Neural crest cell (in vitro differentiated cells): ENCODE measurements at places on chromosomes 7 and 10.

DNA sequence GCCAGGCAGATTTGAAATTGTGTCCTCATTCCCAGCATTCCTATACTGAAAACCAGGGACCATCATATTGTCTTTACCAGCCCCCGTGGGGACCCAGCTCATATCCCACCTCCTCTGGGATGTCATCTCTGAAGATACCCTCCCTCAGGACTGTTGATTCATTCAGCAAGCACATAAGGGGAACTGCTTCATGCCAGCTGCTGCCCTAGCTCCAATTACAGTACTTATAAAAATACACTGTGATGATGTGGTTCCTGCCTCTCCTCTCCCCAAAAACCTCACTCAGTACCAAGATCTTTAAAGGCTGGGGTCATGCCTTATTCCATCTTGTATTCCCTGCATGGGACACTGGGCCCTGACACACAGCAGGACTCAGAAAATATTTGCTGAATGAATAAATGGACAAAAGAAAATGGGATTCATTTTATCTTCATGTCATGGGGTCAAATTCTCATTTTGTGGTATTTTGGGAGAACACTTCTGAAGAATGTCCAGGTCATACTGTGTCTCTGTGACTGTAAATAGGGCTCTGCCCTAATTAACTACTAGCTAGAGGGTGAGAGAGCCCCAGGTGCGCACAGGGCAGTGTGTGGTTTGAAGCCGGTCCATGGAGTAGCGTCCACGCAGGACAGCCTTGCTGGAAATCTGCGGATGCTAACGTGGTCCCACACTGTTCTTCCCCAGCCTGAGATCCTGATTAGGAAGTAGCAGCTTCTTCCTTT lies 29.0 kb upstream of the DAGLB start:
- DNase-seq, result no peak

GRCh38 chr7:12866207-12866606 lies 178.8 kb downstream of the ARL4A start:
- DNase-seq, result no peak

GRCh38 chr7:155660059-155660757 lies 15.7 kb downstream of the RBM33 start:
- no peak for DNase-seq

DNA sequence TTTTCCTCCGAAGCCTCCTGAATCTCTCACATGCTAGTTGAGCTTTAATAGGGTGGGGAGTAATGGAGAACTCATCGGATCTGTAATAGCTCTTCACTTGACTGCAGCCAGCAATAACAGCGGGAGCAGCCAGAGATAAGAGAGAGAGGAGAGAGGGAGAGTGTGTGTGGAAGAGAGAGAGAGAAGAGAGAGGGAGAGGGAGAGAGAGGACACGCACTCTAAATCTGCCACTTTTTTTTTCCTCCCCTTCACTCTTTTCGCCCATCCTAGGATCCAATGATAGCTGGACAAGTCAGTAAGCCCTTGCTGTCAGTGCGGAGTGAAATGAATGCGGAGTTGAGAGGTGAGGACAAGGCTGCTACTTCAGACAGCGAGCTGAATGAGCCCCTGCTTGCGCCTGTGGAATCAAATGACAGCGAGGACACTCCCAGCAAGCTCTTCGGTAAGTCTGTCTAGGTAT lies 107.9 kb downstream of the POU6F2 start:
- no peak for DNase-seq

- DNase-seq, result no peak
These were observed 169.1 kb downstream of the RAPGEF5 start for GRCh38 chr7:22187691-22188348.

DNA sequence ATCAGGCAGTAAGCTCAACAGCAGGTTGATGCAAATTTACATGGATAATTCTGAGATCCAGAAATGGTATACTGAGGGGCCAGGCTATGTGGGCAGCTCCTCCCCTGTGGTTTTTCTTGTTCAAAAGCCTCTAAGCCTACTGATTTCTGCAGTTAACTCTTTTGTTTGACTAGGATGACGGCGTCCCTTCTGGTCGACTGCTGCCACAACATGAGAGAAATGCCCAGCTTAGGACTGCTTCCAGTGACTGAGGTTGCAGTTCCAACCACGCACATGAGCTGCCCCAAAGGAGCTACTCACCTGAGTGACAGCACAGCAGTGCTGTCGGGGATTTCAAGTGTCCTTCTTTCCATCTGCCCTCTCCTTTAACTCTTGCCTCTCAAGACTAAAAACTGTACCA lies 973.0 kb upstream of the GHITM start:
- DNase-seq, result peak; percentile 15

DNA sequence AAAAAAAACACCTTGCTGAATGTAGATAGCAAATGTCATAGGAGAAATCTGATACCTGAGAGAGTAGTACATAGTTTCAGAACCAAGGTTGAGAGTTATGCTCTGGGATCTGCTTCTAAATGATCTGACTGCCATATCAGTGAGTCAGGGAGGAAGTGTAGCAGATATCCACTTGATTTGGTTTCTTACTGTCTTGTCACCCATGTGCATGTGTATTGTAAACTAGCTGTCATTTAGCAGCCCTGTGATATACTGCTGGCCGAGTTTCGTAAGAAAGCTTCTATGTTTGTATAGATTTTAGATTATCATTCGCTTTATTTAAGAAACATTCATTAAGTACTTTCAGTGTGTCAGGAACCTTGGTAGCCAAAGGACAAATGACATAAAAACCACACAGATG lies 42.0 kb downstream of the SP4 start:
- DNase-seq, result no peak

- peak; percentile 1 for DNase-seq
These were observed 36.3 kb downstream of the ABCB1 start for GRCh38 chr7:87564296-87564963.

- DNase-seq, result no peak
These were observed 536.0 kb upstream of the GALNT17 start for GRCh38 chr7:70595755-70596597.

DNA sequence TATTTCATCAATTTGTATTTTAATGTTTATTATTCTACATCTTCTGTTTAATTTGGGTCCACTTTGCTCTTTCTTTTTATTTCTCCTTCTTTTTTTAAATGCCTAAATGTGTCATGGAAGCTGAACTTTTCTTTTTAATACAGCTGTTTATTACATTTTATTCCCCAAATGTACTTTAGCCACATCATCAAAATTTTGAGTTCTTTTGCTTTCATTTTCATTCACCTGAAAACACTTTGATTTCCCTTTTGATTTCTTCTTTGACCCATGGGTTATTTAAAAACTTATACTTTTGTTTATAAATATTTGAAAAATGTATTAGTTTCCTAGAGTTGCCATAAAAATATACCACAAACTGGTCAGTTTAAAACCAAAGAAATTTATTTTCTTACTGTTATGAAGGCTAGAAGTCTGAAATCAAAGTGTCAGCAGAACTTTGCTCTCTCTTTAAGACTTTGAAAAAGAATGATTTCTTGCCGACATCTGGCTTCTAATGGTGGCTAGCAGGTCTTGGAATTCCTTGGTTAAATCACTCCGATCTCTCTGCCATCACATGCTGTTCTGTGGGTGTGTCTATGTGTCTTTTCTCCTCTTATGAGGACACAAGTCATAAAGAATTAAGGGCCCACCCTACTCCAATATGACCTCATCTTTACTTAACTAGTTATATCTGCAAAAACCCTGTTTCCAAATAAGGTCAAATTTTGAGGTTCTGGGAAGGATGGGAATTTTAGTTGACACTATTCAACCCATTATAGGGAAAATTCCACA lies 225.5 kb downstream of the ANKRD7 start:
- DNase-seq, result no peak

DNA sequence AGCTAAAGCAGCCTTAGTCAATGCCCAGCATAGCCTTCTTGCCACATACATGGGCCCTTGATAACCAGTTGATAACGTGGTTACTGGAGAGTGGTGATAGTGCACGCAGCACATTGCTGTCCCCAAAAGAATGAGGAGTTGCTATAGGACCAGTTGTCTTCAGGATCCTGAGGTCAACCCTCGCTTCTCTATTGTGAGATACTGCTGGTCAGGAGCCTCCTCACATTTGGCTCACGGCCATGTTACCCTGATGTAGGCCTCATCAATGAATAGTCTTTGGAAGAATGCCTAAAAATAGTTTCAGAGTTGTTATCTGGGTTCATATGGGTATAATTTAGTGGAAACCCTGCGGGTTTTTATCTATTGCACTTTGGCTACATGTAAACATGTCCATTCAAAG lies 230.7 kb downstream of the VTI1A start:
- DNase-seq, result no peak

GRCh38 chr10:5609952-5610616 lies 56.3 kb downstream of the ASB13 start:
- DNase-seq, result no peak

DNA sequence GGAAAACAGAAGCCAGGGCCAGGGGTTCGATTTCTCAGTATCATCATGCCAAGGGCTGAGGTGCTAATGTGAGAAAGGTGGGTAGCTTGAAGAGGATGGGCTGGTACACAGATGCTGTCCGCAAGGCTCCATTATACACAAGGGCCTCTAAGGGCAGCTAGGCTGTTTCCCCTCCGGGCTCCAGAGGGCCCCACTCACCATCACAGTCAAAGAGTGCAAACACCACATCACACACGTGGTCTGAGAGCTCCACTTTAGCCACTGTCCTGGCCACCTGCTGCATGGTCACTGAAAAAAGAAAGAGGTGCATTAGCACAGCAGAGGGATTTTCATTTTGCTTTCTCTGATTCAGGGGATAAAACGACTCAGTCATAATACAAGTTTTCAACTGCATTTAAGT lies 20.9 kb upstream of the DNAJB12 start:
- DNase-seq, result no peak

DNA sequence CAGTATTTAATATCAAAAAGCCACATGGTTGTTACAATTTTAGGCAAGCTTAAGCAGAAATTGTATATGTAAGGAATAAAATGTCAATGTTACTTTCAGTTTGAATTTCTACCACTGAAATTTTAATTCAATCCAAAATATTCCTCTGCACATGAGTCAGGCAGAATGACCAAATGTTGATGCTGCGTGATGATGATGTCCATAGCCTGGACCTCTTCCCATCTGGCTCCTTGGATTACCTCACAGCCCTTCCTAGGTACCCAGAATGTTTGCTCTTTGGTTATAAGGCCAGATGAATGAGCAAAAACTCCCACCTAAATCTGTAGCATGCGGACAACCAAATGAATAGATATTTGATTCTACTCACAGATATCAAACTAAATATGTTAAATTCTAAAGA lies 258.3 kb upstream of the IMMP2L start:
- no peak for DNase-seq

GRCh38 chr7:836429-836828 lies 4.2 kb downstream of the SUN1 start:
- peak; percentile 14 for DNase-seq

- peak; percentile 7 for DNase-seq
These were observed 162.2 kb upstream of the FAM3C start for GRCh38 chr7:121558288-121558687.

DNA sequence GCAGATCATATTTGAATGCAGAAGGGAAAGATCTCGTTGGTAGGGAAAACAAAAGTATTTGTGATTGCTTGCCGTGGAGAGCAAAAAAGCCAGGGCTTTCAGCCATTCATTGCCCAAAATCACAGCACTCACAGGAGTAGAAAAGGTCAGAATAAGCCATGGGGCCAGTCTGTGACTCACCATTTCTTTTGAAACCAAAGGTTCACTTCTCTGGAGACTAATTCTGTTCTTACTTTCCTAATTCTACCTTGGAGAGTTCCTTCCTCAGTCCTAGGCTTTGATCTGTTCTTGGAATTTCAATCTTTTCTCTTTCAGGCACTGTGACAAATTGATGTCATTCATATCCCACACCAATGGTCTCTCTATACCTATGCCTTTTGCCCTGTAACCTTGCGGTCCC lies 54.1 kb upstream of the FAM180A start:
- DNase-seq, result no peak

GRCh38 chr7:4261601-4261960 lies 420.5 kb upstream of the FOXK1 start:
- no peak for DNase-seq

GRCh38 chr7:4604456-4604940 lies 77.6 kb upstream of the FOXK1 start:
- no peak for DNase-seq

GRCh38 chr7:100120733-100121036 lies 1.3 kb downstream of the CNPY4 start:
- no peak for DNase-seq

DNA sequence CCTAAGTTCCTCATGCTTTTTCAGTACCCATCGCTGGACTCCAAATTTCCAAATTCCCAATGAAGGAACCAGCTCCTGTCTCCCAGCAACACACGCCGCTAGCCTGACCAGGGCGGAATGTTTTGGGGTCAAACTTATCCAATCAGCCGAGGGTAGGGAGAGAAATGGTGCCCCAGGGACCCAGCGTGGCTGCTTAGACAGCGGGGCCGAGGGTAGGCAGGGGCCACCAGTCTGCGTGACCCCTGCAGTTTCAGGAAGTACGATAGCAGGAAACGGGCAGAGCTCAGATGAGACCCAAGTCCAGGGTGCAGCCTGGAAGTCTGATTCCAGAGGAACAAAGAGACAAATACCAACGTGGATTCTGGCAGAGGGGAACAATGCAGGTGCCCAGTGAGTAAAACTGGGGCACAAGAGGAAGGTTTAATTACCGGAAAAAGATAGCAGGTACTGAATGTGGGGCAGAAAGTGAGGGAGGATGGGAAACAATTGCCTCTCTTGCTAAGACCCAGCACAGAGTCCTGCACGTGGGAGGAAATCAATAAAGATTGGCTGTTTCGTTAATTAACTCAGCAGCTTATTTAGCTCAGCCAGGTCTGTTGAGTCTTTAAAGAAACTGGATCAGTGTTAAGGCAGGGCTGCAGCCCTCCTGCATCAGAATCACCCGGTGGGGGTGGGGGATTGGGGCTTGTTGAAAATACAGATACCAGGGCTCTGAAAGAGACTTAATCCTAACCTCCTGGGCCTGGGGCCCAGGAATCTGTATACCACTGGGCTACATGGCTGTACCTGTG lies 50.4 kb upstream of the NFE2L3 start:
- DNase-seq, result peak; percentile 16

- DNase-seq, result no peak
These were observed 403 bp upstream of the ENO4 start for GRCh38 chr10:116848944-116849247.

DNA sequence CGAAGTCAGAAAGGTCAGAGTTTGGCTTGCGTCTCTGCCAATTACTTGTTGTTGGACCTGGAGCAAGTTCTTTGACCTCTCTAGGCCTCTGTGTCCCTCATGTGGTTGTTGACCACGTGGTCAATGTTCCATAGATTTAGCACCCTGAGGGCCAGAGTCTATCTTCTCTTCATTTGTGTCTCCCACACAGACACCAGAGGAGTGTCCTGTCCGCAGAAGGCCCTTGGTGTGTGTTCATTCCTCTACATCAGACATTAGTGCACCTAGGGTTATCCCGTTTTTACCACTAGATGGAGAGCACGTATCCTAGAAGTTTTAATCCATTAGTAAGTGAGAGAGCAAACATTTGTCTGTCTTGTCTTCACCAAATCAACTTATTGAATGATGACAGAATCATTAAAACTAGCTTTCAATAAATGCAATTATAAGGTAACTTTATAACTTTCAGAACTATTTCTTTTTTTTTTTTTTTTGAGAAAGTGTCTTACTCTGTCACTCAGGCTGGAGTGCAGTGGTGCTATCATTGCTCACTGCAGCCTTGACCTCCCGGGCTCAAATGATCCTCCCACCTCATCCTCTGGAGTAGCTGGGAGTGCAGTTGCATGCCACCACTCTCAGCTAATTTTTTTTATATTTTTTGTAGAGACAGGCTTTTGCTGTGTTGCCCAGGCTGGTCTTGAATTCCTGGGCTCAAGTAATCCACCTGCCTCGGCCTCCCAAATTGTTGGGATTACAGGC lies 122.5 kb upstream of the ANKRD1 start:
- DNase-seq, result no peak

- peak; percentile 44 for DNase-seq
These were observed 2.6 kb downstream of the LDB1 start for GRCh38 chr10:102117391-102118159.

- DNase-seq, result no peak
These were observed 61.9 kb downstream of the TMEM26 start for GRCh38 chr10:61391281-61391680.
